Caki2 (cell line): ENCODE measurements at places on chromosomes 7 and 10.

DNA sequence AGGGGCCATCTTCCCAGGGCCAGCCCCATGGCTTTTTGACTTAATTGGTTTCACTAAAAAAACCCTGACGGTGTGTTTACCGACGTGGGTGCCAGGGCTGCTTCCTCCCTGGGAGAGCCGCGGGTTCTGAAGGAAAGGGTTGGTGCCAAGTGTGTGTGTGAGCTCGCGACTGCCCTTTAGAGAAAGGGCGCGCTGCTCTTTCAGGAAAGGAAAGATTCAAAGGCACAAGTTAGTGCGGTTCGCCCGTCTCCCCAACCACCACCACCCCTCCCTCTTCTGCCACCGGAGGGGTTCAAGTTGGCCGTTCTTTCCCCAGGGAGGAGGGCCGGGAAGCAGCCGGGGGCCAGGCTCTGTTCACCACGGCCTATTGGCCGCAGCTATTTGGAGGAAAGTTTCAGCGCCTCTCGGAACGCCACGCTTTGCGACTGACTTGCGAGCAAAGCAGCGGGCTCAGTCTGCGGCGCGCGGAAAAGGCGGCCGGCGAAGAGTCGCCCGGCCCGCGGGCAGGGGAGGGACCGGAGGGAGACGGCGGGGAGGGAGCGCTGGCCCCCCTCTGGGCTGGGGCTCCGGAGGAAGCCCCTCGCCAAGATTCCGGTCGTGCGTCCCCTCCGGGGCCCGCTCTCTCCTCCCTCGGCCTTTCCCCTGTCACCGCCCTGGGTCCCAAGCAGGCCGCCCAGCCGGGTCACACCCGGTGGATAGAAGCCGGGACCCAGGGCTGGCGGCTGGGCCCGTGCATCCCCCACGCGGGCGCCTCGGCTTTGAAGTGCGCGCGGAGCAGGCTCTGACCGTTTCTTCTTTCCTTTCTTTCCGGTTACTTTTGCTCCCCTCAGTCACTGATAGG is 165.9 kb upstream of the PPP1R3A start:
- peak; percentile 77 for DNase-seq

GRCh38 chr10:27646194-27646593 is 99.4 kb downstream of the MKX start:
- no peak for DNase-seq

GRCh38 chr7:130092598-130092997 is 22.3 kb downstream of the KLHDC10 start:
- DNase-seq: no peak

- no peak for DNase-seq
These were observed 230.0 kb upstream of the GRB10 start for GRCh38 chr7:51012569-51013217.

GRCh38 chr7:66627881-66628360 is 760 bp upstream of the KCTD7 start:
- no peak for DNase-seq

- no peak for DNase-seq
These were observed 9.3 kb upstream of the PAPOLB start for GRCh38 chr7:4871056-4871680.
